ENCODE measurements at places on chromosomes 1 and 21.
A peak's percentile ranks its signal among the peaks of the same experiment; 100 is the strongest.

DNA sequence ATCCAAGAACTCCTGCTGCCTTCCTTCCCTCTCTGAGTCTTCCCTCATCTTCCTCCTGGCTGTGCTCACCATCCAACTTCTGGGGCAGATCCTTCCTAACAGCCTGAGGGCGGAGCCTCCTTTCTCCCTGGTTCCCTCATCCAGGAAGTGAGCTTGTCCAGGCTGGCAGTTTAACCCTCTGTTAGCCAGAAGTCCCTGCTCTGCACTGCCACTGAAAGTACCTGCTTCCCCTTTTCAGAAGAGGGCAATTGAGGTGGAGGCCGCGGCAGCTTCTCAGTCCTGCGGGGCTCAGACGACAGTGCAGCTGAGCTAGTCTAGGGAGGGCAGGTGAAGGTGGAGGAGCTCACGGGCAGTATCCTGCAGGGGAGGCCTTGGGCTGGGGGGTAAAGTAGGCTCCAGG is 149.1 kb downstream of the FCRL5 start:
- DNase-seq, result peak; percentile 22

DNA sequence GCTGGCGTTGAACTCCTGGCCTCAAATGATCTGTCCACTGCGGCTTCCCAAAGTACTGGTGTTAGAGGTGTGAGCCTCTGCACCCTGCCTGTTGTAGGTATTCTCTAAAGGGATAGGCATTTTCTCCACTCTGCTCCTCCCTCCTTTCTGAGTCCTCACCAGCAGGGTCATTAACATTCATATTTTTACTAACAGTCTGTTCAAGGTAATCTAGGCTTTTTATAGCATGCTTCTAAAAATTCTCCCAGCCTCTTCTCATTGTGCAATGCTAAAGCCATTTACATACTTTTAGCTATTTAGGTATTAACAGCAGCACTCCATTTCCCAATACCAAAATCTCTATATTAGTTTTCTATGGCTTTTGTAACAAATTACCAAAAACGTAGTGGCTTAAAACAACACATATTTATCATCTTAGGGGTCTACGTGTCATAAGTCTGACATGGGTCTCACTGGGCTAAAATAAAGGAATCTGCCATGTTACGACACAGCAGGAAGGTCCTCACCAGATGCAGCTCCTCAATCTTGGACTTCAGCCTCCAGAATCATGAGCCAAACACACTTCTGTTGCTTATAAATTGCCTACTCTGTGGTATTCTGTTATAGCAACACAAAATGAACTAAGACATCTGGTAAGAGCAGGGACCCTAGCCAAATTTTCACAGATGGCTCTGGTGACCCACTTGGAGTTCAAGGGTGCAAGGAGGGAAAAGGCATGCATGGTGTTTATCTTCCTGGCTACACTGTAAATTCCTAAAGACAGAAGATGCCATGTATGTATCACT is 2.9 kb upstream of the SLC2A7 start:
- DNase-seq, result peak; percentile 10

DNA sequence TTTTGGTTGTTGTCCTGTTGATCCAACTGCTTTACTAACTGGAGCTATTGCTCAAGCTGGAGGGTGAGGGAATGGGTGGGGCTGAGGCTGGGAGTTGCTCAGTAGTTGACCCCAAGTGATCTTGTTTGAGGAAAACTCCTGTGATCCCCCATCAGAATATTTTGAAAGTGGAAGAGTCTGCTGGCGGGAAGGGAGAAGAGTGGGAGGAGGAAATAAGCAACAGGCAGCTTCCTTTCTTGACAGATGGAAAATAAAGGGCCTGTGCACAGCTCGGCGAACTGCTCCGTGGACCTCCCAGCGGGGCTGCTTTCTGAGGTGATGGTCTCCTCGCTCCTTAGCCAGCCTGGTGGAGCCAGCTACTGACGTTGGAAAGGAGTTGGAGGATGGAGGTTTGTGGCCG is 199.1 kb upstream of the LMO4 start:
- peak; percentile 45 for DNase-seq

GRCh38 chr1:101158424-101158823 is 78.4 kb upstream of the S1PR1 start:
- DNase-seq, result no peak

- DNase-seq, result no peak
These were observed 7.6 kb upstream of the HJV start for GRCh38 chr1:146029117-146029516.

DNA sequence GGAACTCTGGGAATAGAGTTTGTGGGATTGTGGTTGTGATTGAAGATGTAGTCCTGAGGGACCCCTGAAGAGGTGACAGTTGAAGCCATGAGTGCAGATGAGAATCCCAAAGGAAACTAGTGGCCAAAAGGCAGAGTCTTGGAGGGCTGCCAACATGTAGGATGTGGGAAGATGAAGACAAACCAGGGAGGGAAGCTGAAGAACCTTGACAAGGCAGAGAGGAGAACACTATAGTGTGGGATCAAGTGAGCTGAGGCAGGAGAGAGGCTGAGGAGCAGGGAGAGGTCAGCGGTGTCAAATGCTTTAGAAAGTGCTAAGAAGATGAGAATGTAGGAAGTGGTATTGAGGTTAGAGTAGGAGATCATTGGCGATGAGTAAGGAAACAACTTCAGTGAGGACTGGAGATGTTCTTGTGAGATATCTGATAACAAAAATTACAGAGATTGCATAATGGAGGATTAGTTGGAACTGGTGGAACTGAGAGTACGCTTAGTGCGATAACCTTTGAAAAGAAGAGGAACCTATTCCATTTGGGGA is 88.5 kb upstream of the VCAM1 start:
- no peak for DNase-seq

- DNase-seq, result no peak
These were observed 106.4 kb downstream of the KAZN start for GRCh38 chr1:14704846-14705245.

DNA sequence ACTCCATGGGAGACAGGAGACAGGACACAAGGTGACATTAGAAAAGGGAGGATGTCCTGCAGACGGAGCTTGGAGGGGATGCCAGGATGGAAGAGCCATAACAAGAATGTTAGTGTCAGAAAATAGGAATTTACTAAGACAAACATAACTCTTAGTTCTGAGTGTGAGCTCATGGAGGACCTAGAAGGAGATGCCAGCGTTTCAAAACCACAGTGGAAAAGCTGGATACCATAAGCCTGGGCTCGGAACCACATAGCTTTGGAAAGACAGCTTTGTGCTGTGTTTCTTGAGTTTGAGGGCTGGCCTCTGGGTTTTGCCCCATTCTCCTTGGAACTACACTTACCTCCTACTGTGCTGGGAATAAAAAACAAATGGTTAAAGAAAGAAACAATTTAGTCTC is 128.4 kb downstream of the S1PR1 start:
- DNase-seq, result no peak

- no peak for DNase-seq
These were observed 64.9 kb downstream of the RUNX3 start for GRCh38 chr1:24865168-24865567.

- DNase-seq, result no peak
These were observed 10.4 kb downstream of the ZBTB7B start for GRCh38 chr1:155012776-155013602.

DNA sequence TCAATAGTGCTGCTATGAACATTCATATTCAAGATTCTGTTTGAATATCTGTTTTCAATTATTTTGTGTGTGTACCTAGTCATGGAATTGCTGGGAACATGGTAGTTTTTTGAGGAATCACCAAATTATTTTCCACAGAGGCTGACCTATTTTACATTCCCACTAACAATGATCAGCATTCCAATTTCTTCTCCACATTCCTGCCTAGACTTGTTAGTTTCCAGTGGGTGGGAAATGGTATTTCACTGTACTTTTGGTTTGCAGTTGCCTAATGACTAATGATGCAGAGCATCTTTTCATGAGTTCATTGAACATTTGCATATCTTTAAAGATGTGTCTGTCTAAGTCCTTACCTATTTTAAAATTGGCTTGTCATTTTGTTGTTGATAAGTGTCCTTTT is 1182.6 kb upstream of the B3GALT2 start:
- no peak for DNase-seq

DNA sequence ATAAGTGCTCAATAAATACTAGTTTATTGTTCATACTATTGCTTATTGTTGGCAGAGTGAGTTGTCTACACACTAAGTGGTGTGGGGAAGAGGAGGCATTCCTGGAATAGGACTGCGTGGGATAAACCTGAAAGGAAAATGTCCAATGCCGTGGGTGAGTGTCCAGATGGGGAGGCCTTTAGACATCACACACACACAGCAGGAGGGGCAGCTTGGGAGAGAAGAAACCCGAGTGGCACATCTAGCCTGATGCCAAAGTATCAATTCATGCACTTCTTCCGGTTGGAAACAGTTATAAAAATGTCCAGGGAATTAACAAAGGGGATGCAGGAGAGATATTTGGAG is 27.3 kb downstream of the CCN1 start:
- DNase-seq, result no peak

GRCh38 chr1:37692834-37693175 is 489 bp downstream of the CDCA8 start:
- no peak for DNase-seq

GRCh38 chr1:24790490-24790889 is 45.2 kb downstream of the CLIC4 start:
- no peak for DNase-seq

DNA sequence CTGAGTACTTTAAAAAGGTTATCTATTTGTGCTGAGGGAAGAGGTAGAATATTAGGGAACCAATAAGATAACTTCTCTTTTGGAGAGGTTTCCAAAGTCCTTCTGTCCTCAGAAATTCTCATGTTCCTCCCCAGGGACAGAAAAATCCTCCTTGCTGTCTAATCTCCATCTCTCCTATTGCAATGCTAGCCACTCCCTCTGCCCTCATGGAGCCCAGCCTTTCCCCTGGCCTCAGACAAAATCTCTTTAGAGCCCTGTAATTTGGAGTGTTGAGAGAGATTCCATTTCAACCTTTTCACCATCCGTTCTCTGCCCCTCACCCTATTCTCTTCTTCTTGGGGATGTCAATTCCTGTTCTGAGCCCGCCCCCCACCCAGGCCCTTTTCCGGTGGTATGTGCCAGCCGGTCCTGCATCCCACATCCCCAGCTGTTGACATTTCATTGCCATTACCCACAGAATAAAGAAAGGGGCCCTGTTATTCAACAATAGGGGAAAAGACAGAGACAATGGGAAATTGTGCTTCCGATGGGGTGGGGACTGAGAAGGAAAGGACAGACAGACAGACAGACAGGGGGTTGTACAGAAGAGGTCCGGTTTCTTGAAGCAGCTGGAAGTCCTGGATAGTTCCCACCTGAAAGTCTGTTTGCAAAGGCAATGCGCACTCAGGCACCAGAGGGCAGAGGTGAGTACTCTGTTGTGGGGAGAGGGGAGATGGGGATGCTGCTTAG is at the start of gene HAPLN2:
Gene HAPLN2 (plus strand): TSS at position 563 of the 729 bp plus-strand sequence. CDS start 4,076 bp downstream, outside the sequence.
- DNase-seq, result no peak

GRCh38 chr1:29651684-29652665 is 415.7 kb downstream of the PTPRU start:
- DNase-seq, result no peak

DNA sequence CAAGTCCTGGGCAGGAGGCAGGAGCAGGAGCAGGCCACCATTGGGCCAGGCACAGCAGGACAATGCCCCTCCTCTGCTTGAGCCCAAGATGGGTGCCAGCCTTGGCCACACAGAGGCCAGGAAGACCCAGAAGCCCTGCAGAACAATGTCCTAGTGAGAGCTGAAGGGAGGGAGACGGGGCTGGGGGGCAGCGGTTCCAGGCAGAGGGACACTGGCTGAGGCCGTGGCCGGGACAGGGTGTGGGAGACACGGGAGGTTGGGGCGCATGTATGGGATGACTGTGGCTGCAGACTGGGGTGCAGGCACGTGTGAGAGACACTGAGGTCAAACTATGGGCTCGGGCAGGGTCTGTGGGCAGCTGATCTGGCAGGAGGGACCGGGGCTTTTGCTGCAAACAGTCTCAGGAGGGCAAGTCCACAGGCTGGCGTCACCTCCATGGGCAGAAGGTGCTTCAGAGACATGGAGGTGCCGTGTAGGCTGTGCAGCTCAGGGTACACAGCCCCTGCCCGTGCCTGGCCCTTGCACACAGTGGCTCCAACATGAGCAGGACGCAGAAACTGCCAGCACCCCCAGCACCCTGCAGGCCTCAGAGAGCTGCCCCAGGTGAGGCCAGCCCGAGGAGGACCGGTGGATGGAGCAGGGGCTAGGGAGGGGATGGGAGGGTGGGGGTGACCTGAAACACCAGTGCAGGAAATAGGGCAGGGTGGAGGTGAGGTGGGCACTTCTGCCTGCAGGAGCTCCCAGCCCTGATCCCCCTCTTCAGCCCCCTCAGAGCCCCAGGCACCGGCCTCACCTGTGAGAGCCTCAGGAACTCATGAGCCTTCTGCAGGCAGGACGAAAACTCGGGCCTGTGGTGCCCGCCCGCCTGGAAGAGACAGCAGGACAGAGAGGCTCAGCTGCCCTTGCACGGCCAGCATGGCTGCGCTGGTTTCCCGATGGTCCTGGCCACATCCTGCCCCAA is 19.5 kb downstream of the LSS start:
- DNase-seq, result no peak

Measured in umbilical cord (tissue), 2 donors.